ENCODE measurements at places on chromosomes 2 and 18. TPM values are rescaled to one million over a fixed set of nuclear protein-coding genes. Genes with fewer than 3 reads are reported as not detected.

The ACSL3 gene
- polyA plus RNA-seq, result 143 TPM

The PAX3 gene
- polyA plus RNA-seq, result 8.8 TPM

The PDK1 gene
- polyA plus RNA-seq, result 3.0 TPM

The GPR45 gene
- polyA plus RNA-seq, result not detected

The IL36B gene
- polyA plus RNA-seq, result not detected

The IFIH1 gene
- 0.83 TPM for polyA plus RNA-seq

The CHST9 gene
- polyA plus RNA-seq, result not detected

The STON1 gene
- polyA plus RNA-seq, result 5.3 TPM

The PLA2R1 gene
- 4.9 TPM for polyA plus RNA-seq

The TTR gene
- not detected for polyA plus RNA-seq

The ACTR2 gene
- polyA plus RNA-seq, result 101 TPM

The GBX2 gene
- polyA plus RNA-seq, result 0.52 TPM

The SLC11A1 gene
- polyA plus RNA-seq, result not detected

The PIGN gene
- polyA plus RNA-seq, result 15.8 TPM

The WNT6 gene
- polyA plus RNA-seq, result not detected

The UGT1A10 gene
- polyA plus RNA-seq, result not detected

The RIT2 gene
- 15.9 TPM for polyA plus RNA-seq

The TMEM237 gene
- polyA plus RNA-seq, result 65.9 TPM

The MC5R gene
- not detected for polyA plus RNA-seq
